Fibroblast of upper back skin (primary cell): ENCODE measurements at places on chromosomes 7 and 10.

DNA sequence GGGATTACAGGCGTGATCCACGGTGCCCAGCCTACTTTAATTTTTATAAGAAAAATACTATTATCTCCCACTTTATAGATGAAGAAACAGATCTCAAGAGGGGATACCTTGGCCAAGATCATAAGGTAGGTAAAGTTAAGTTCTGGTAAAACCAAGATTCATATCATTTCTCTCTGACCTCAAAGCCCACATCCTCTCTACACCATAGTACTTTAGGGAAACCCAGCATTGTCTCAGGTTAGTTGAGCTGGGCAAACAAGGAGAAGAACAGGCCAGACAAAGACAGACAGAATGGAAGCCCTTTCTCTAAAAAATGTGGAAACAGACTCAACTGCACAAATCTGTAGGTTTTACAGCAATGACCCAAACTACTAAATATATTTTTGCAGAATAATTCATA is 197.7 kb upstream of the FRMD4A start:
- DNase-seq, result no peak

DNA sequence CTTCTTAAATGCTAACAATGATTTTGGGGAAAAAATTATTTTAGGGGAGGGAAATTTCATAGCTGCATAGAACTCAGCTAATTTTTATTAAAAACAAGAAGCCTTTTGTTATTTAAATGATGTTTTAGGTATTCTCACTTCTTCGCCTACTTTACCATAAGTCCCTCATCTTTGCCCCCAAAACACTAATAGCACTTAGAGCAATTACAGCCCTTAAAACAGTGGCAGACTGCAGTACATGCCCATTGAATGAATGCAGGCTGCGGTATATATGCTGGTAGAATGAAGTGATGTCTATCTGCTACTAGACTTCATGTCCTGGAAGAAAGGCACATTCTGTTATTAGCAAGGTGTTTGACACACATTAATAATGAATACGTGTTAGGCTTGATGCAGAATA is 2.9 kb upstream of the SPAG6 start:
- DNase-seq, result no peak

- no peak for DNase-seq
Measured at GRCh38 chr7:116159711-116160110, 50.6 kb upstream of the TES start.

GRCh38 chr10:100658269-100658668 is 87.1 kb upstream of the PAX2 start:
- DNase-seq, result no peak

GRCh38 chr7:130281260-130281659 is 11.7 kb upstream of the CPA4 start:
- peak; percentile 85 for DNase-seq

- peak; percentile 99 for DNase-seq
Measured at GRCh38 chr10:70664702-70665195, 7.6 kb upstream of the ADAMTS14 start.

GRCh38 chr7:146654048-146654447 is 537.4 kb downstream of the CNTNAP2 start:
- peak; percentile 22 for DNase-seq

GRCh38 chr7:38190011-38190410 is 12.0 kb downstream of the STARD3NL start:
- peak; percentile 49 for DNase-seq

DNA sequence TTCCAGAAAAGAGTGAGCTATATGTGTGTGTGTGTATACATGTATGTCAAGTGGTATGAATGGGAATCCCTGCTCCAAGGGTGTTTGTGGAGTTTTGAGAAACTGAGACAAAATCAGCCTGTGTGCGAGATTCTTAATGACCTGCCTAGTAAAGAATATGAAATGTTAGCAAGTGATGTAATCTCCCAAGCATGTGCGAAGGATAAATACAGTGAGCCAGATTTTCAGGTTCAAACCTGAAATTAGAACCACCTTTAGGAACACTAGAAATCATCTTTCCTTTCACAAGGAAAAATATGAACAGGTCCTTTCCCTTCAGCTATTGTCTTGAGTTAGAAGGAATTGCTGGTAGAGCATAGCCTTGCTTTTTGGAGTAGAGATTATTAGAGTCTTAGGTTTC is 457.6 kb downstream of the LRMDA start:
- no peak for DNase-seq

DNA sequence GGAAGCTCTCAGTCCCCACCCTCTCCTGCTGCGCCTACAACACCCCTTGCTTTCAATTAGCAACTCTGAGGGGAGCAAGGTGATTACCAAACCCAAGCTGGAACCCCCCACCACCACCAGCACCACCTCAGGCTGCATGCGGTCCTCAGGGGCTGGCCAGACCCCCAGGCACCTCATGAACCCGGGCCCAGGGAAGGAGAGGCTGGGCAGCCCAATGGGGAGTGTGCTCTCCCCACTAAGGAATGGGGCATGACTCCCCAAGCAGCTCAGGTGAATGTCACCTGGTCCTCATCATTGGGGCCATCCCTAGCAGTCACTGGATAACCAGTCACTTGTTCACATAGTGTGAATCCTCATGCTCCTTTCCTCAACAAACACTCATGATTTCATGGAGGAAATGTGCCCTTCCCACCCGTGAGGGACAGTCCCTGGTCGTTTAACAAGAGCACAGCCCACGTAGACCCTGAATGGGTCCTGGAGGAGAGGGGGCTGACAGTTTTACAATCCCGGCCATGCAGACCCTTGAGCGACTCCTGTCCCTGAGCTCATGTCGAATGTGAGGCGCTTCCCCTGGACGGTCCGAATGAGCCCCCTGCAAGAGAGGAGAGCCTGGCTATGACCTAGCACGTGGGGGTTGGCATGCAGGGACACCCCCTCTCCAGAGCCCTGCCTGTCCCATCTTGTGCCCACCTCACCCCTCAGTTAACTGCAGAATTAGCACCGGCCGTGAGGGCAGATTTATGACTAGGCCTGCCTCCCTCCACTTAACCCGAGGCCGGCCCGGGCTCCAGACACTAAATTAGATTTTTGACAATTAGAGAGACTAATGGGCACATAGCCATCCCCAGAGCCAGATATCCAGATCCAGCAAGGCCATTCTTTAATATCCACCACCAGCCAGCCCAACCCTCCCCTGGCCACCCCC is 29.1 kb downstream of the POLL start:
- no peak for DNase-seq

- DNase-seq, result no peak
Measured at GRCh38 chr7:117839507-117839906, 33.7 kb downstream of the CTTNBP2 start.

DNA sequence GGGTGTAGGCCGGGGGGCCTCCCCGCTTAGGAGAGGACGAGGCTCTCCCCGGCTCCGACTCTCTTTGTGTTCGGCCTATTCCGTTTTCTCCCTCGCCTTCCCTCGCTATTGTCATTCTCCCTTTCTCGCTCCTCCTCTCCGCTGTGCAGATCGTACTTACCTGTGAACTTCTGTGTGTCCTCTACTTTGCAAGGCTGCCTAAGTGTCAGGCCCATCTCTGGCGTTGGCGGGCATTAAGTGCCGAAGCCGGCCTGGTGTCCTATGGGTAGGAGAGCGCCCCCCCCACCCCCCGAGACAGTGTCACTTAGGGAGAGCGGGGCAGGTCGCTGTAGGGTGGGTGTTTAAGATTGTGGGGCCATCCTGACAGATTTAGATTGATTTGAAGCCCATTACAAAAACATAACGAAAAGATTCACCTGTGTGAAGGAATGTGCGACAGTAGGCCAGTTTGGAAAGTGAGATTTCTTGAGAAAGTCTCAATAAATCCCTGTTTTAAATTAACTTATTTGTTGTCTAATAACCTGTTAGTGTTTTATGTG is 579 bp downstream of the RBM33 start:
- peak; percentile 17 for DNase-seq

DNA sequence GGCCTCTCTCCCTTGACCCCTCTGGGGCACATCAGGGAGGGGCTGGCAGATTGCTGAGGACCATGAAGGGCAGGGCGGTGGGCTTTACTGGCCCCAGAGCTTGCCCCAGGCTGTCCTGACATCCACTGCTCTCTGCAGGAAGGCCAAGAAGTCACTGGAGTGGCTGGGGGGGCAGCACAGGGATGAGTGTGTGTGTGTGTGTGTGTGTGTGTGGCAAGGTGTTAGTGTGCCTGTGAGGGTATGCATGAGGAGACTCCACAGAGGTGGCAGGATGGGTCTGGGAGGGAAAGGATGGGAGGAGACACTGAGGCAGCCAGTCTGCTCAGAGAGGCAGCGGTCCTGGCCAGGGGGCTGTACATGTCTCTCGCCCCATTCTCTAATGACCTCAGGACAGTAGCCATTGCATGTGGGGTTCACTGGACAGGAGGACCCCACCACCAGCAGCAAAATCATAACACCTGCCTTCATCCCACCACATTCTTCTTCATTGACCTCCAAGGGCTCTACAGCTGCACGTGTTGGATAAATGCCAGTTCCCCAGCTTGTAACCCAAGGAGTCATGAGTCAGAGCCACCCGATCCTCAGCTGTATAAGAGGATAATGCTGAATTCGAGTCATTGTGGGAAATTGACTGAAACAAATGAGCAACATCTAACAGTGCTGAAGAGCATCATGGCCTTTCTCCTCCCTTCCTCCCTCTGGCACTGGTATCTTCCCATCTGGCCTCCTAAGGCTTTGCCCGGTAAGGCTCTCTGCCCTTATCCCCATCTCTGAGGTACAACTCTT is 720.5 kb downstream of the GRID1 start:
- DNase-seq, result peak; percentile 51

- DNase-seq, result peak; percentile 84
Measured at GRCh38 chr7:11458736-11459483, 373.1 kb downstream of the THSD7A start.

DNA sequence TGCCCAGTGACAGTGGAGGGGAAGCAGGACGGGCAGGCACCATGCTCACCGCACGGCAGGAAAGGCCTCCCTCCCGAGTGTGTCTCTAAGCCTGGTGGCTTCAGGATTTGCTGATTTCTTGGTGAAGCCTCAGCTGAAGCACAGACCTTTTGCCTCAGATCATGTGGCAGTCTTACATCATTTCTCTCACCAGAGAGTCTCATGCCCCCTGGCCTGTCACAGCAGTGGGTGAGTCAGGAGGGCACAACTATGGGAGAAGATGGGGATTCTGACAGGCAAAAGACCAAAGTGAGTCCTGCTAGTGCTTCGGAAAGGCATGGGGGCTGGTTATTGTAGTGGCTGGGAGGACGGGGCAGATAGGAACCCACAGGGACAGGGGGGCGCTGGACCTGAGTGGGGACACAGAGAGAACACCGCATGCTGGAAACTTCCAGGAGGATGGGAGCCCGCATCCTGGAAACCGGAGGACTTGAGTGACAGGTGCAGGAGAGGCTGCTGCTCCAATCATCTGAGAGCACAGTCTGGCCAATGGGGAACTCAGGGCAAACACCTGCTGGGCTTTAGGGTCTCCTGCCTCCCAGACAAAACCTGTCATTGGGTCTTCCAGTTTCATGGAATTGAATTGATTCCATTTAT is 166.8 kb downstream of the ADARB2 start:
- no peak for DNase-seq

DNA sequence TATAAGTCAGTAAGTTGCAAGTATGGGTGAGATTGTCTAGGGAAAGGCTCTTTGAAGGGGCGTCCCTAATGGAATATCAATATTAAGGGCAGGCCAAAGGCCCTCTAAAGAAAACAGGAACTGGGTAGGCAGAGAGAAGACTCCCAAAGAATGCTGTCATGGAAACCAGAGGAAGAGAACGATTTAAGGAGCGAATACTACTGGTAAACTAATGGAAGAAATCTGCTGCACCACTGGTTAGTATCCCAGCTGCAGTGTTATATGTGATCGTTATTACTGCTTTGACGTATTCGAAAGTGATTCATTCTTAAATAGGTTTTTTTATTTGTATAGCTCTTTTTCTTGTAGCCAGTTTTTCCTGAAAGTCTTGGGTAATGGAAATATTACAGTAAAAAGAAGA is 1.3 kb downstream of the CASP2 start:
- no peak for DNase-seq

DNA sequence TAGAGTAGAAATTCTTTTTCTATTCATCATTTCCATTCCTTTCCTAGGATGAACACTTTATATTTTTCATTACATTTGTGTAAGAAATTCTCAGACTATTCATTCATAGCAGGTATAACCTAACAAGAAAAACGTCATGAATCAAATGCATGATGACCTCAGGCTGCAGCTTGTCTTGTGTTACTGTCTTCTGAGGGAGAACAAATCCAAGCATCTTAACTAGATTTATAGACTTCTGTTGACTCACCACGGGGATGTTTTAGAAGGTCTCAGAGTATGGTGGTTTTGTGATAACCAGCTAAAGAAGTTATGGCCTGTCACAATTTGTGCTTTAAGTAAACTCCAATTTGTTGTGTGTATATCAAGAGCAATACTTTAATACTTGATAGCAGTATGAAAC is 102.7 kb downstream of the ANKRD7 start:
- DNase-seq, result peak; percentile 0

DNA sequence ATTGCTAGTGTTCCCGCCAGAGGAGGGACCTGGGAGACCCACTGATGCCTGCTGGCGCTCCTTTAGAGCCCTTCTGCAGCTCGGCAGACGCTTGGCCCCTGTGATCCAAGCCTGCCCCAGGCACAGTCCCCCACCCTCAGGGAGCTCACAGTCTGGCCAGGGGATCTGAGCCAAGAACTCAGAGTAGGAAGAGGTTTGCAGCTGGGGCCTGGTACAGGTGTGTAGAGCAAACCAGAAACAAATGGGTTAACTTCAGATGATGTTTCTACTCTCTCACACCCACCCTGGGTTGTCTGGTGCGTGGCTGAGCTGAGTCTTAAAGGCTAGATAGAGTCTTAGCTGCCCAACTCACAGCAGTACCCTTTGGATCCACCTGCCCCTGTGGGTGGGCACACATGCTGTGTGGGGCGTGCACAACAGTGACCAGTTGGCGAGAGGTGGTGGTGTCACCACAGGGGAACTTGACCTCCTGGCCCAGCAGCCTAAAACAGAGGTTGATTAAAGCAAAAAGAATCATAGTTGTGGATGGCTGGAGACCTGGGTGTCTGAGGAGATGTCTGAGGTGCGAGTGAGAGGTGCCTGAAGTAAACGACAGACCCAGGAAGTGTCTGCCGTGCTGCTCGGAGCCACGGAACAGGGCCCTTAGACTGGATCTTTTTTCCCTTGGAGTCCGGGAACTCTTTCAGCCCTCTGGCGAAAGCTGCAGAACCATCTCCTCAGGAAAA is 31.2 kb upstream of the SRGN start:
- no peak for DNase-seq

DNA sequence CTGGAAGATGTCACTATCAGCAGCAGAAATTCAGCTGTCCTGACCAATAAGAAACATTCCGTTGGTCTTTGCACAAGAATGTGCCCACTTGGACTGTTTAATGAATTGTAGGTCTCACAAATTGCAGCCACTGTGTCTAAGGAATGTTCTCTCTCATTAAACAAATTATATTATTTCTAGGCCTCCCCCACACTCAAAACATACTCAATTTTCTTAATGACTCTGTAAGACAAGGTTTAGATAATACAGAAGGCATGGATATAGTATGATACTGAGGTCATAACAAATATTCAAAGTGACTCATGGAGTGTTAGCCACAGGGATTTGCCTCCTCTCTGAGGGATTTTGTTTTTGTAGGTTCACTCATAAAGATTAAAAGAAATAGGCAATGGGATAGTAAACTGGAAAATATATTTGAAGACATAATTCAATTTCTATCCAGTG is 197.5 kb downstream of the PTN start:
- DNase-seq, result peak; percentile 93
